ENCODE measurements at places on chromosomes 1 and 21.

GRCh38 chr1:35301674-35302392 is 33.3 kb downstream of the ZMYM4 start:
- no peak for DNase-seq

GRCh38 chr21:45643021-45643980 is at the start of gene PCBP3:
PCBP3 (plus strand) TSS chr21:45643725; CDS start chr21:45850086, 206,361 bp downstream.
- peak; percentile 88 for DNase-seq

DNA sequence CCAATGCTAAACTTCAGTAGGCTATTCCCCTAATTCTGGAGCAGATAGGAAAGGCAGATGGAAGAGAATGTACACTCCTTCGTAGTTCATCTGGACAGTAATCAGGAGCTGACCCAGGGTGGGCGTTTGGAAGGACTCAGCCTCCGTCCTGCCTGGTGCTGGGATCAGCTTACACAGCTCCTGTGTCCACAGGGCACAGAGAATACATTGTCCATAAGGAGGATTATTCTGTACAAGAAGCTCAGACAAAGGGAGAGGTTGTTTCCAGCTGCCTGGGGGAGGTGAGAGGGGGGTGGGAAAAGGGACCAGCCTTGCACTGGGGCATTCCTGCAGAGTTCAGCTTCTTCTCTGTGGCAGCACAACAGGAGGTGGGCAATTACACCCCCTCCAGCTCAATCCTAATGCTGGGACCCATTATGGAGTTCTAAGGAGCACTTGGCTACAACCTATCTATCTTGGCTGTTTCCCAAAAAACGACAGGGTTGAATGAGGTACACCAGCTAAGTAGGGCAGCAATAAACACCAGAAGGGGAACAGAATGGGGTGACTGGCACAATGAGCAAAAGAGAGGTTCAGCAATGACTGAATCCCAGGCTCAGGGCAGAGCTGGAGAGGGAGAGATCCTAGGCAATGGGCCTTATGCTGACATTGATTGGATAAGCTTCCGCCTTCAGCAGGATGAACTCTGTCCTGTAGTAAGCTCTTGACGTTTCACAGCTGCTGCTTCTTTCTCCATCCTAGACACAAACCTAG is 7.4 kb downstream of the MED8 start:
- DNase-seq, result no peak

DNA sequence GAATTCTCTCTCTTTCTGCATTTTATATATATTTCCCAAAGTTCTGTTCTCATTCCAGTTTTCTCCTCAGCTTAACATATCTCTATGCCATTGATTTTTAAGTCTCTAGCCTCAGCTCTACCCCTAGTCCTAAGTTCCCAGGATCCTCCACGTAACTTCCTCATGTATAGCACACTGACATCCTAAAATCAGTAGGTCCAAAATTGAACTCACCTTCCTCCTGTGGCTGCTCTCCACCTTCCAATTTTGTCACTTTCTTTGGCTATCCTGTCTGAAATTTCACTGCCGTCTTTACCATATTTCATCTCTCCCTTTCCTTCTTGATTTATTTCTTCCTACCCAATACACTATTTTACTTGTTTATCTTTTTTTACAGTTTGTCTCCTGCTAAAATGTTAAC is 1.5 kb downstream of the SLAMF6 start:
- DNase-seq, result no peak

GRCh38 chr1:230037261-230037660 is 29.8 kb upstream of the GALNT2 start:
- DNase-seq, result no peak

DNA sequence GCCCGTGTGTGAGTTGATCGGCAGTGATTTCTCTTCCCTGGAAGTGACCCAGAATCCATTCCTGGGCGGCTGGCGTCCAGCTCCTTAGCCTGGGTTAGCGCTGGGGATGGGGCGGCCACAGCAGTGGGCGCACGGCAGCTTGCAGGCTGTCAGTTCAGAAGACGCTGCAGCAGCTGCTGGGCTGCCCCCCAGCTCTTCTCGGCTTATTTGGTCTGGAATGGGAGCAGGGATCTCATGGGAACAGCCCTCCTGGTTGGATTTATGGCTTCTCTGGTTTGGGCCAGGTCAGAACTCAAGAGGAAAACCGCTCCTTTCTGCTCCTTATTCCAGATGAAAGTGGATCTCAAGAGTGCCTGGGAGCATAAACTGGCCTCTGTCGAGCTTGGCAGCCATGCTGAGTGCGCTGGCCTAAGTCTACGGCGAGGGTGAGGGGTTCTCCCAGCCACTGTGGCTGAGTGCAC is 148.2 kb downstream of the PRDM16 start:
- DNase-seq, result no peak

GRCh38 chr1:29391362-29391880 is 155.1 kb downstream of the PTPRU start:
- DNase-seq, result no peak

DNA sequence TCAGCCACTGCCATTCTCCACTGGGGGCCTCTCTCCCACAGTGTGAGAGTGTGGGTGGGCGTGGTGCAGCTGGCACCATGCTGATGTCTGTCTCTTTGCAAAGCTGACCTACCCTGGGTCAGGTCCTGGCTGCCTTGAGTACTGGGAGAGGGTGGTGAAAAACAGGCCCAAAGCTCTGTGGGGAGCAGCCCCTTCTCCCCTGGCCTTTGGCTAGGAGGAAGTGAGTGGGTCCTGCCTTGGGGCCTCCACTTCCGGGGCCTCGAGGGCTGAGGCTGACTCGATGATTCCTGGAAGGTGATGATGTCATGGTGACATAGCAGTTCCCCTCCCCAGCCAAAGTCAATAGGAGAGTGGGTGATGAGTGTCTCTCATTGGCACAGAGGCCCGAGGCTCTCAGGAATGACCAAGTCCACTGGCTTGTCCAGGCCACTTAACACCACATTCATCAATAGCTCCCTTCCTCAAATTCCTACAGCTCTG is 53.0 kb downstream of the IER5 start:
- no peak for DNase-seq

All from NCI-H526 treated with DMSO at 0.1 percent for 48 hours (cell line).